ENCODE measurements at places on chromosomes 2 and 18. TPM values are rescaled to one million over a fixed set of nuclear protein-coding genes. Genes with fewer than 3 reads are reported as not detected.

EML6 gene
- 6.6 TPM for total RNA-seq

SCYGR2 gene
- not detected for total RNA-seq

SPATA3 gene
- not detected for total RNA-seq

ANKRD62 gene
- total RNA-seq, result 0.34 TPM

CCDC148 gene
- 0.59 TPM for total RNA-seq

DNA sequence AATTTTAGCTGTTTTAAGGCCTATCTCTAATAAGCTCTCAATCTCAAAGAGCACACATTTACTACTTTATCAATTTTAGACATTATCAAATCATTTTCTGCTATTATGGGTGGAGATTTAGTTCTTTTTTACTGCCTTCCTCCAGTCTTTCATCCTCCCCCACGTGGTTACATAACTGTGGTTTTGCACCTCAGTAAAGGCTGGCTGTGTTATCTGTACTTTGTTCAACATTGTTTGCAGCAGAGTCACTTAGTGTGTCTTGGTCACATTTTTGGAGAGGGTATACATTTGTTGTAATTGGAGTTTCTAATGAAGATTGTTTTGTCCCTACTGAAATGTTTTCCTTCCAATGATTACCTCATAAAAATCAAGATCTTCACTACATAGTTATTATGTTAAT is 549.6 kb upstream of the CELF4 start:
- DNase-seq, result no peak
- no peak overlapping the region for H3K4me3 ChIP-seq
- H3K36me3 ChIP-seq, result no peaks in the 10 kb centered on the region
- H3K27ac ChIP-seq, result no peak overlapping the region

GRCh38 chr2:176242276-176242675 is 27.0 kb upstream of the MTX2 start:
- no peaks in the 10 kb centered on the region for H3K4me1 ChIP-seq
- H3K27ac ChIP-seq, result no peak overlapping the region
- no peak for DNase-seq
- H3K27me3 ChIP-seq, result no peaks in the 10 kb centered on the region
- no peak overlapping the region for H3K4me3 ChIP-seq

- no peaks in the 10 kb centered on the region for H3K36me3 ChIP-seq
- DNase-seq, result no peak
- no peak overlapping the region for H3K27ac ChIP-seq
- H3K4me1 ChIP-seq, result no peaks in the 10 kb centered on the region
- H3K27me3 ChIP-seq, result no peaks in the 10 kb centered on the region
These were observed 634.5 kb downstream of the ZEB2 start for GRCh38 chr2:143885461-143885860.

DNA sequence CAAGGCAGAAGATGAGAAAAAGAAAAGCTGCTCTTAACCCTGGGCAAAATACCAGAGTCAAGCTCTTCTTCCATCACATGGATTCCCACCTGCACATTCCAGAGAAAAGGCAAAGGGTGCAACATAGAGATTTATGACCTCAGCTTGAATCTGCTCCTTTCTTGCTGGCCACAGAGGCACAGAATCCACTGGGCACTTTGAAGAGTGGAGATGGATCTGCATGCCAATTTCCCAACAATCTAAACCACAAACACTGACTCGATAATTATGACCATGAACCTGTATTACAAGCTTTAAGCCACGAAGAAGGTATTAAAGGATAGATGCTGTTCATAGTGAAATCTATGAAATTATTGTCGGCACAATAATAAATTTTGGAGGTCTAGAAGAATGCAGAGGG is 237.3 kb downstream of the PID1 start:
- H3K4me1 ChIP-seq, result no peaks in the 10 kb centered on the region
- no peak overlapping the region for H3K4me3 ChIP-seq
- no peak for DNase-seq
- no peaks in the 10 kb centered on the region for H3K27me3 ChIP-seq
- H3K36me3 ChIP-seq, result no peaks in the 10 kb centered on the region
- no peak overlapping the region for H3K27ac ChIP-seq

GRCh38 chr2:64453770-64454385 is at the start of gene LGALSL:
Gene LGALSL (plus strand): TSS chr2:64454162. CDS start chr2:64454546, 384 bp downstream.
- H3K4me1 ChIP-seq, result peaks cover 27% of the 10 kb centered on the region
- no peaks in the 10 kb centered on the region for H3K27me3 ChIP-seq
- peaks cover 15% of the 10 kb centered on the region for H3K36me3 ChIP-seq
- H3K4me3 ChIP-seq, result peak within 1 kb of the TSS; percentile 82

GRCh38 chr2:72415781-72416475 is 268.3 kb upstream of the CYP26B1 start:
- no peaks in the 10 kb centered on the region for H3K27me3 ChIP-seq
- no peak overlapping the region for H3K4me3 ChIP-seq
- no peaks in the 10 kb centered on the region for H3K36me3 ChIP-seq
- H3K4me1 ChIP-seq, result no peaks in the 10 kb centered on the region

- no peaks in the 10 kb centered on the region for H3K4me1 ChIP-seq
- no peaks in the 10 kb centered on the region for H3K27me3 ChIP-seq
- no peak for DNase-seq
- no peaks in the 10 kb centered on the region for H3K36me3 ChIP-seq
These were observed 204.9 kb downstream of the PID1 start for GRCh38 chr2:229066121-229066715.

- DNase-seq, result no peak
- no peaks in the 10 kb centered on the region for H3K4me1 ChIP-seq
- H3K27me3 ChIP-seq, result no peaks in the 10 kb centered on the region
- H3K27ac ChIP-seq, result no peak overlapping the region
- no peaks in the 10 kb centered on the region for H3K36me3 ChIP-seq
- no peak overlapping the region for H3K4me3 ChIP-seq
These were observed 300.2 kb downstream of the LPIN1 start for GRCh38 chr2:12046641-12047040.

Data from HCT116 (cell line).